ENCODE measurements at places on chromosomes 12 and 14. TPM values are rescaled to one million over a fixed set of nuclear protein-coding genes. Genes with fewer than 3 reads are reported as not detected.

GRCh38 chr14:76904740-76905569, 78.7 kb downstream of the LRRC74A start:
- peaks cover 7% of the 10 kb centered on the region for H3K27me3 ChIP-seq
- peaks cover 12% of the 10 kb centered on the region for H3K4me1 ChIP-seq
- no peak overlapping the region for H3K4me3 ChIP-seq

Gene TRIM9
- total RNA-seq, result not detected

- H3K27me3 ChIP-seq, result no peaks in the 10 kb centered on the region
- H3K4me3 ChIP-seq, result no peak overlapping the region
- peak; percentile 74 for DNase-seq
These were observed 4.7 kb upstream of the TUBA1C start for GRCh38 chr12:49260166-49260565.

GRCh38 chr14:98913967-98914650, 357.9 kb downstream of the BCL11B start:
- no peak overlapping the region for H3K27ac ChIP-seq
- H3K4me1 ChIP-seq, result no peaks in the 10 kb centered on the region
- no peaks in the 10 kb centered on the region for H3K36me3 ChIP-seq
- no peak for DNase-seq

GRCh38 chr14:49461529-49462401, 124.4 kb downstream of the RPS29 start:
- H3K27ac ChIP-seq, result no peak overlapping the region
- DNase-seq, result peak; percentile 78

- no peaks in the 10 kb centered on the region for H3K27me3 ChIP-seq
- DNase-seq, result no peak
- no peaks in the 10 kb centered on the region for H3K36me3 ChIP-seq
- no peaks in the 10 kb centered on the region for H3K4me1 ChIP-seq
- no peak overlapping the region for H3K27ac ChIP-seq
- no peak overlapping the region for H3K4me3 ChIP-seq
These were observed 58.9 kb downstream of the GALNT9 start for GRCh38 chr12:132270516-132270915.

All from endothelial cell of umbilical vein (primary cell).